ENCODE measurements at places on chromosomes 12 and 14. TPM values are rescaled to one million over a fixed set of nuclear protein-coding genes. Genes with fewer than 3 reads are reported as not detected.

Gene CGRRF1
- total RNA-seq, result 13.2 TPM

DNA sequence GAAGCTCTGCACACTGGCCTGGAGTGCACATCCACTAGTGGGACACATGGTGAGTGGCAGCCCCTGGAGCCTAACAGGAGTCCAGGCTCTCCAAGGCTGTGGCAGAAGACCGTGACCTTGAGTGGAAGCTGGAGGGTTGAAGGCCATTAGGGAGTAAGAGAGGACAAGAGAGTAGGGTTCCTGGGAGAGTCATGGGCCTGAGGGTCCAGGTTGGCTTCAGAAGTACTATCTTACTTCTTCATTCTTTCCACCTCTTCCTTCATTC lies 406 bp downstream of the IL23A start:
- DNase-seq, result no peak

DNA sequence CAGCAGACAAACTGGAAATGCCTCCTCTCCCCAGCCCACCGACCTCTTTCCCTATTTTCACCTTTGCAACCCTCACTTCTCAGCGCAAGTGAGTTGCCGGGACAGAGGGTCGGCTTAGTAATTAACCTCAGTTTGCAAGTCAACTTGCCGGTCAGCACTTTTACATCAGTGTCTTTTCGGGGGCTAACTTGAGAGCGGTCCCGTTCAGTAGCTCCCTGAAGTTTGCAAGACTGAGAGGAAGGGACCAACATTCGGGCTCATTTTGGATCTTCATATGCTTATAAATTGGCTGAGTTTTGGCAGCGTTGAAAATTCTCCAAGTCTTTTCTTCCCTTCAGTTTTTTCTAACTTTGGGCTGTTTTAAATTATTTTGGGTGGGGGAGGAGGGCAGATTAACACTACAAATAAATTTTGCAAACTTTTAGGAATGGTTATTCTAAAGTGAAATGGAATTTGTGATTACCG lies 846 bp downstream of the BRMS1L start:
- DNase-seq, result no peak

DNA sequence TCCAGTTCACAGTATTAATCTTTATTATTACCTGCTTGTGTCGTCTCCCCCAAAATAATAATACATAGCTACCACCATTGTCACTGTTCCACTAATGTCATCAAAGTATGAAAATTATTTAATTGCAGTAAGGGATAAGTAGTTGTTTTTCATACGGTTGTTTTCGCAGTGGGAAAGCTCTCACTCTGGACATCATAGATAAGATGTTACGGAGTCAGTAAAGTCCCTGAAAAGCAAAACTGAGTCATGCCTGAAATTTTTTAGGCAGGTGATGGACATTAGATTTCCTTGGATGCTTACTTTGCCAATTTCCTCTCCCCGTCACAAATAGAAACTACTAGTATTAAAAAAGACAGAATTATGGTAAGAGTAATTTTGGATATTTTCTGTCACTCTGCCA lies 13.2 kb downstream of the PNP start:
- DNase-seq, result no peak

- DNase-seq, result peak; percentile 83
Observed at GRCh38 chr12:6540181-6540877, 6.0 kb downstream of the GAPDH start.

Gene IFNG-AS1
- not detected for total RNA-seq

- DNase-seq, result no peak
Observed at GRCh38 chr12:124018539-124018938, 45.5 kb downstream of the ZNF664 start.

All from dermis blood vessel endothelial cell (primary cell).